ENCODE measurements at places on chromosomes 4 and X.

GRCh38 chr4:187558391-187558790 lies 437.2 kb upstream of the ZFP42 start:
- DNase-seq = no peak

GRCh38 chrX:97429101-97429500 lies 545.4 kb downstream of the RPA4 start:
- DNase-seq = no peak

- DNase-seq = no peak
Observed at GRCh38 chr4:111748157-111748556, 397.1 kb upstream of the FAM241A start.

DNA sequence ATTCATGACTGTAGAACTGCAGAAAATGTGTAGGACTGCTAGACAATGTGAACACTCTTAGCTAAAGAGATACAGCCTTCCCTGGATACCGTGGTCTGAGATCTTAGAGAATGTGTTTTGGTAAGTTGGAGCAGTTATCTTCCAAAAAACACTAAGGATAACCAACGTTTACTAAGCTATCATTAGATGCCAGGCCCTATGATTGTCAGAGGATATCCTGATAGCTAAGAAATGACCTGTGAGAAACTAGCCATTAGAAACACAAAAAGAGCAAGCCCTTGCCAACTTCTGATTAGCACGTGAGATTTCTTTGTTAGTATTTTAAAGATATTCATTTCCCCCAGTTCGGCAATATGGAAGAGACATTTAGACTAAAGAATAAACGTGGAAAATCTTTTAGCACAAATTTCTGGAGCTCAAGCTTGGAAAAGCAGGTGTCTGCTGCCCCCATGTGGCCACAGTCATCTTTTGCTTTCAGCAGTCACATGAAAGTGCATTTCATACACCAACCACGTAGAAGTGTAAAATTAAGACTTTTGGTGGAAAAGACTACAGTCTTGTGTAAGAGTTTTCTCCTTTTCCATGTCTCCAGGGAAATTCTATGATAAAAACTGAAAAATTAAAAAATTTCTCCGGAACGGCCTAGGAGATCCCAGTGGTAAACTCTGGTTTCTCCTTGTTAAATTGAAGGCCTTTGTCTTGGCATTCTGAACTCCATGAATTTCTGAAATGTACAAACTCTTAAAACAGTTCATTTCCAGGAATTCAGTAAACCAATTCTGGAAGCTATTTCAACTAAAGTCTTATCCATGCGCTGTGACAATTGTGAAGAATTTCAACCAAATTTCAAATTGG lies 136.4 kb downstream of the ZNF674 start:
- DNase-seq = no peak

DNA sequence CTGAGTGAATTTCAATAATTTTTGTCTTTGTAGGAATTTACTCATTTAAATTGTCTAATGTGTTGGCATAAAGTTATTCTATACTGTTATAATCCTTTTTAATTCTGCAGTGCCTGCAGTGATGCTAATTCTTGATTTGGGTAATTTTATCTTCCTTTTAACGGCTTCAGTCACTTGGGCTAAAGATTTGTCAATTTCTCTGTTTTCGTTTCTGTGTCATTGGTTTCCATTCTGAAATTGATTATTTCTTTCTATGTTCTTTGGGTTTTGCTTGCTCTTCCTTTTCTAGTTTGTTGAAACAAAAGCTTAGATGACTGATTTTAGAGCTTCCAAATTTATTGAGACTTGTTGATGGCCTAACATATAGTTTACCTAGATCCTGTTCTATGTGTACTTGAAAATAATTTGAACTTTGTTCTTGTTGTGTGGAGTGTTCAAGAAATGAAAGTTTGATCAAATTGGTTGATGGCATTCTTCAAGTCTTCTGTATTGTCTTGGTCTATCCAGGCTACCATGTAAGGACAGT lies 89.4 kb downstream of the TNIP2 start:
- no peak for DNase-seq

GRCh38 chrX:149829751-149830191 lies 48.0 kb downstream of the MAGEA9 start:
- no peak for DNase-seq
